ENCODE measurements at places on chromosomes 11 and 22. TPM values are rescaled to one million over a fixed set of nuclear protein-coding genes. Genes with fewer than 3 reads are reported as not detected.

GRCh38 chr11:119936426-119936825 is 201.5 kb downstream of the TRIM29 start:
- no peak for DNase-seq

CRKL gene
- 22.4 TPM for polyA plus RNA-seq

GRCh38 chr11:24623121-24623520 is 126.3 kb downstream of the LUZP2 start:
- DNase-seq, result no peak

DNA sequence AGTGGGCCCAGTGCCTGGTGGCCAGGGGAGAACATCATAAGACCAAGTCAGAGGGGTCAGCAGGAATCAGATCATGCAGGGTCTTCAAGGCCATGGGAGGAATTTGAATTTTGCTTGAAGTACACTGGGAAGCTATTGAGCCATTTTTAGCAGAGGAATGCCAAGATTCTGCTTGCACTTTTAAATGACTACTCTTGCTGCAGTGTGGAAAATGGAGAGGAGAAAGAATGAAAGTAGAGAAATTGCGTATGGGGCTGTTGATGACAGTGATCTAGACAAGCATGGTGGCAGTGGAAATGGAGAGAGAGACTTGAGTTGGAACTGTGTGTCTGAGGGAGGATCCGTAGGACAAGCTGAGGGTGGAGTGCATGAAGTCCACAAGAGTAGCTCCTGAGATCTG is 128.1 kb downstream of the WNT7B start:
- DNase-seq, result no peak

OMP gene
- polyA plus RNA-seq, result not detected

- no peak for DNase-seq
Observed at GRCh38 chr11:46293641-46294103, 16.2 kb downstream of the CREB3L1 start.

RIMBP3B gene
- polyA plus RNA-seq, result not detected

- DNase-seq, result peak; percentile 62
Observed at GRCh38 chr11:46120346-46121300, 631 bp downstream of the PHF21A start.

GRCh38 chr11:115362997-115363396 is 141.2 kb downstream of the CADM1 start:
- peak; percentile 23 for DNase-seq

HRAS gene
- 83.3 TPM for polyA plus RNA-seq

DNA sequence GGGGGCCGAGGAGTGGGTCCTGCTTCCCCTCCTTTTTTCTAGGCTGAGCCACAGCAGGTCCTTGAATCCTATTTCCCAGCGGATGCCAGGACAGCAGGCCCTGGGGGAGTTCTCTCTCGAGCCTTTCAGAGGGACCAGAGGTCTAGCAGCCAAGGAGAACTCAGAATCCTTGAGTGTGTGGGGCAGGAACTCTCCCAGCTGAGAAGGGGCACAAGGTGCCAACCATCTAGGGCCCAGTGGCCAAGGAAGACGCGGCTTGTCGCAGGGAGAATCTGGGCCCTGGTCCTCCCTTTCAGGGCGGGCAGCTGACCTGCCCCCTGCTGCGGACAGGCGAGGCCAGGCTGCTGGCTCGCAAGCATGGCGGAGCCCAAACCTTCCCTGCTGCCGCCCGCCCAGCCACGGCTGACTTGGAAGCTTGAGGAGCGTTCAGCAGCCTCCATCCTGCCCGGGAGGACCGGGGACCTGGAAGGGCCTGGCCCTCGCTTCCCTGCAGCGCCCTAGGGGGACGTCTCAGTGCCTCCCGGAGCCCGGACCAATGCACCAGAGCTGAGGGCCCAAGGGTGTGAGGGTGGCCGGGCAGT is 972 bp upstream of the TSSC4 start:
- DNase-seq, result no peak

DNA sequence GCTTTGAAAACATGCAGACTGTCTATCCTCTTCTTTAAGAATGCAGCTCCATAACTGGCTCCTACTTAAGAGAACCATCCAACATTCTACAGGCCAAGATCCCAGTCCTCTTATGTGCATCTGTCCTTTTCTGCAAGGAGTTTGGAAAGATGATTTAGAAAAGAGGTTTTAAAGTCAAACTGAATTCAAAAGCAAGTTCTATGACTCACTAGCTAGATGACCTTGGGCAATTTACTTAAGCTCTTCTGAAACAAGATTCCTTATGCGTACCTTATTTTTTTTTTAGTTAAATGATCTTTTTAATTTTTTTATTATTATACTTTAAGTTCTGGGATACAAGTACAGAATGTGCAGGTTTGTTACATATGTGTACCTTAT is 29.2 kb downstream of the GUCY1A2 start:
- DNase-seq, result no peak

DNA sequence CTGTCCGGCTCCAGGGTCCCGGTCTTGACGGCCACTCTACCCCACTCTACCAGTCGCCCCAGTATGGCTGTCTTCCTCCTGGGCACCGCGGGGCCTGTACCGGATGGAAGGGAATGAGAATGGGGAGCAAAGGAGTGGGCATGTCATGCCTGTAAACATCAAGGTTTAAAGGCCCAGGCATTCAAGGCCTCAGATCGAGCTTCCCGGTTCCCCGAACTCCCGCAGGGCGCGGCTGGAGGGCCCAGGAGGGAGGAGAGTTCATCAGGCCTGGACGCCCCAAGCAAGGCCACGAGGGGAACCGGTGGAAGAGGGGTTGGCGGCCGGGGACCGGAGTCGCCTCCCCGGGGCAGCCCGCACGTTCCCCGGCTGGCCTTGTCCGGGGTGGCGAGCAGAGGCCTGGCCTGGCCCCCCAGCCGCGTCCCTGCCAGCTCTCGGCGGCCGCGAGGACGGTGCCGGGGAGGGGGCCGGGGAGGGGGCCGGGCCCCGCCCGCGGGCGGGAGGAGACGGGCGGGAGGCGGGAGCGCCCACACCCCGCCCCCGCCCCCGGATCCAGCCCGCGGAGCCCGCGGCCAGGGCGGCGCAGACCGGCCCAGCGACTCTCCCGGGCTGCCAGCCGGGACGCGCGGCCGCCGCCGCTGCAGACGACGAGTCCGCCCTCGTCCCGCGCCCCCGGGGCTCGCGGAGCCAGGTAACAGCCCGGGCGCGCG is at the start of gene CDC42EP1:
TSS of gene CDC42EP1 (plus strand) at position 580 of the 707 bp plus-strand sequence. CDS start 5,870 bp downstream, outside the sequence.
- DNase-seq, result peak; percentile 74

TRPC6 gene
- 0.55 TPM for polyA plus RNA-seq

GRCh38 chr11:1277936-1278512 is 31.4 kb downstream of the TOLLIP start:
- no peak for DNase-seq

GRCh38 chr11:129374081-129374992 is 1.3 kb upstream of the BARX2 start:
- no peak for DNase-seq

- no peak for DNase-seq
Observed at GRCh38 chr11:116211147-116211546, 561.6 kb downstream of the BUD13 start.

CCDC157 gene
- polyA plus RNA-seq, result 0.42 TPM

GRM5 gene
- polyA plus RNA-seq, result not detected

MRGPRX3 gene
- polyA plus RNA-seq, result not detected

- no peak for DNase-seq
Observed at GRCh38 chr11:68043029-68043348, 4.2 kb downstream of the TCIRG1 start.

GRCh38 chr11:85884581-85885021 is 29.4 kb downstream of the CCDC83 start:
- no peak for DNase-seq

DNA sequence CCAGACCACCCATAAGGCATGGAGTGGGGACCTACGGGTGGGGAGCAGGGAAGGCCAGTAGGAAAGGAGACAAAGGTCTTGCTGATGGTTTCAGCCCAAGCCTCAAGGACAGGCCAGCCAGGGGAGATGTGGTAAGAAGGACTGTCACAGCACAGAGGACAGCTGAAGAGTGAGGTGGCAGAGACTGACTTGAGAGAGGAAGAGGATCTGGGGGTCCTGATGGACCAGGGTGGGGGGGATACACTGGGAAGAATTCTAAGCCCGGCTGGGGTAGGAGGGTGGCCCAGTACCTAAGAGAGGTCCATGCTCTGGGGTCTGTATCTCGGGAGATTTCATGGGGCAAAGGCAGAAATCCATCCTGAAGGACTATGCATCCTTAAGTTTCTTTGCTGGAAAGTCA is 66.1 kb upstream of the THY1 start:
- no peak for DNase-seq

PLAAT4 gene
- polyA plus RNA-seq, result 6.8 TPM

DNA sequence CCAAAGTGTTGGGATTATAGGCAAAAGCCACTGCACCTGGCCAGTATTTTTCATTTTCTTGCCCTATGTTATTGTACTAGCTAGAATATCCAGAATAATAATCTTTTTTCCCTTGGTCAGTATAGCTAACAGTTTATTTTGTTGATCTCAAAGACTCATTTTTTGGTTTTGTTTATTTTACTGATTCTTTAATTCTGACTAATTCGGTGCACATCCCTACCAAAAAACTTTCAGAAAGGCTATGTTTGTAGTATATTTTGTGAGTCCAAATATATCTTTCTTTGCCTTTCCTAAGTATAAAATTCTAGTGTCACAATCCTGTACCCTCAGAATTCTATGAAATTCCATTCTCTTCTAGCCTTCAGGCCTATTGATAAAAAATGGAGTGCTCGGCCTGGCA is 84.3 kb downstream of the PHF21A start:
- no peak for DNase-seq
